Kidney capillary endothelial cell (primary cell): ENCODE measurements at places on chromosomes 4 and X.

DNA sequence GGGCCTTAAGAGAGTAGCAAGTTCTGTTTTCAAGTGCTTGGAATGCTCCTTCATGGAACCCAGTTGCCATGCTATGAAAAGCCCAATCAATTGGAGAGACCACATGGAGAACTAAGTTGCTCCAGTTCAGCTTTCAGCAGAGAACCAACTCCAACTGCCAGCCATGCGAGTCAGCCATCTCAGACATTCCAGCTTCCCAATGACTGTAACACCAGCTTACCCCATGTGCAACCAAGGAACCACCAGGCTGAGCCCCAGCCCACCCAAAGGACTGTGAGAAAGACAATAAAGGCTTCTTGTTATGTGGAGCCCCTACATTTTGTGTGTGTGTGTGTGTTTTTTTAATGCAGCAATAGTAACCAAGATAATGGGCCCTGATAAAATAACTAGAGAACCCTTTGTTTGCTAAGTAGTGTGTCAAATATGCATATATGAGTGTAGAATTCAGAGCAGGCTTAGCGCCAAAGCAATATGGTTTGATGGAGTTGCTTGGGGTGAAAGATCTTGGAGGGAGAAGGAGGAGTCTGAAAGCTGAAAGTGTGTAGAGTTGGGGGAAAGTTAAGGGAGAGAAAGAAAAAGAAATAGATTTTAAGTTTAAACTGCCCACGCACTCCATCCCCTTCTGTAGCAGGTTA lies 35.0 kb upstream of the CCKAR start:
- no peak for DNase-seq

DNA sequence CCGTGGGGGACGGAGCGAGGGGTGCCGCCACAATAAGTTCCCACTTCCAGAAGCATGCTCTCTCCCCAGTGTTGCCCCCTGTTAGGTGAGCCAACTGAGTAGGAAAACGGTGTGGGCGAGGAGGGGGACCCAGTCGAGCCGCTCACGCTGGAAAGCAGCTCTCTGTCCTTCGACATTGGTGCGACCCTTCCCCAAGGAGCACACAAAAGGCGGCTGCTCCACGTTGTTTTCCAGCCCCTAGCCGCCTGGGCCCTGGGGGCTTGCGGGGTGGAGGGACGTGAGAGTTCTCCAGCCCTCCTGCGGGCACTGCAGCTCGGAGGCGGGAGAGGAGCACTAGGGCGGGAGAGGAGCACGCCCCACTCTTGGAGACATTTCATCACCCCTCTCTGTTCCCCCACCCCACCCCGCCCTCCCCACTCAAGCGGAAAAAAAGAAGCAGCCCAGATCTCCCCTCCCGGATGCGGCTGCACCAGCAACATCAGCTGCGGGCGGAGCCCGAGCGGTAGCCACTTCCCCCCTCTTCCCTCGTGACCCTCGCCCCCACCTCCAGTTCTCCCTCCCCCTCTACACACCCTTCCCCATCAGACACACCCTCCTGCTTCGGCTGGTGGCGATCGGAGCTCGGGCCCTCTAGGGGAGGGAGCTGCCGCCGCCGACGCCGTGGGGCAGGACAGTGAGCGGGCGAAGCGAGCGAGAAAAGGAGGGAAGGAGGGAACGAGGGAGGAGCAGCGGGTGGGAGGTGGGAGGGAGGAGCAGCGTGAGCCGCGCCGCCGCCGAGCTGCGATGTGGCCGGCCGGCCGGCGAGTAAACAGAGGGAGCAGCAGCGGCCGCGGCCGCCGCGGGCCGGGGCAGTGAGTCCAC lies at the start of gene DOCK11:
Gene DOCK11, plus strand, starts transcription at position 755 of the 861 bp plus-strand sequence. CDS start 157 bp downstream, outside the sequence.
- DNase-seq = no peak

DNA sequence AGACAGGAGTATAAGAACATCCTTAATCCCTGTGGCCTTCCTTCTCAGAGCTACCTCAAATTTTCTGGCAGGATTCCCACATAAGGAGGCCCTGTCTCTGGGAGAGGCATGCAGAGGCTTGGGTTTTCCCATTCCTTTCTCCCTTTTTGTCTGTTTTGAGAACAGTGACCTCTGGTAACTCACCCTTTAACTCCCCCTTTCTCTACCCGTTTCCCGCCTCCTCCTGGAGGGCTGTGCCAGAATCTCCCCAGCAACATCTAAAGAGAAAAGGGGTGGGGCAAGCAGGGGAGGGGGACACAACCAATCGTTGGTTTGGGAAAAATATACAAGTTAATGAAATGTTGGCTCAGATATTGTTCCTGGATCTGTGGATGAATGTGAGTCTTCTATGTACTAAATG lies 303.7 kb upstream of the IRS4 start:
- no peak for DNase-seq

DNA sequence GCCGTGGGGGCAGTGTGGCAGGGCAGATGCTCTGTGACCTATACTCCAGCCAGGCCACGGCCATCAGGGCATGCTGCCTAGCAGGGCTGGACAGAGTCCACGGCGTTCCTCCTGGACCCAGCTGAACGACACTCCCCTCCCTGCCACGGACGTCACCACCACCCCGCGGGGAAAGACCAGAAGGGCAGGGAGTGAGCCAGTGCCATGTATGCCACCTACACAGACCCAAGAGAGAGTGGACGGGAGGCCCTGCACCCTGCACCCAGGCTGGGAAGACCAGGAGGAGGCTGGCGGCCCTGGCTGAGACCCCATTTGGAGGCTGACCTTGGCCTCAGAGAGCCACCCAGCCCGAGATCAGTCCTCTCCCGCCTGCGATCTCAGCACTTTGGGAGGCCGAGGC lies 101.9 kb downstream of the FAM53A start:
- DNase-seq = no peak

GRCh38 chrX:43175434-43175833 lies 397.5 kb upstream of the PPP1R2C start:
- no peak for DNase-seq

DNA sequence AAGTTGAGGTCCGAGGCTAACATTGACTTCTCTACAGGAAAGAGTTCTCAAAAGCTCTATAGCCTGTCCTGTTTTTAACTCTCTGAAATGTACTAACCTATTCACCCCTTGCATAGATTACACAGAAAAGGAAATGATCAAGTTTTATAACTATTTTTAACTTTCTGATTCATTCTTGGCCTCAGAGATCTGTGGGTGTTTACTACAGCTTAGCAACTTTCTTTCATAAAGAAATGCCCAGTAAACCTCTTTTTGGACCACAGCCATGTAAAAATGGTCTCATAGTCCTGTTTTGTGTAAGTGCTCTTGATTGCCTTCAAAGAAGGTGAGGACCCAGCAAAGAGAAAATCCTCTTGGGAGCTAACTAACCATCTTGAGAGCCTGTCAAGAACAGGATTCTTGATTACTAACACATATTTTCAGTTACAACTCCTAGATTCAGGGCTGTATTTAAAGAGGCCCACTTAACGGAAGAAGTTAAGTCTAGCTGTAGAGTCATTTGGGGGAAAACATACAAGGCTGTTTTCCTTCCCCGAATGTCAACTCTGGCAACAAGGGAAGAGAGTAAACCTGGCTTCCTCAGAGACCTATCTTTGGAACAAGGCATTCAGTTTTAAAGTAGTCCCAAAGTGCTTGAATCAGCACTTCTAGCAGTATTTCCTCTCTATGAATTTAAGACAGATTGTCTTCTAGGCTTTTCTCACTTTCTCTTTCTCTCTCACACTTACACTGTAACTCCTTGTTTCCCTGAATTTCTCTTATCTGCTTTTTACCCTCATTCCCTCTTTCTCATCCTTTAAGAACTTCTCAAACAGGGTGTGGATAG lies 78.2 kb downstream of the IL21 start:
- DNase-seq = peak; percentile 37

DNA sequence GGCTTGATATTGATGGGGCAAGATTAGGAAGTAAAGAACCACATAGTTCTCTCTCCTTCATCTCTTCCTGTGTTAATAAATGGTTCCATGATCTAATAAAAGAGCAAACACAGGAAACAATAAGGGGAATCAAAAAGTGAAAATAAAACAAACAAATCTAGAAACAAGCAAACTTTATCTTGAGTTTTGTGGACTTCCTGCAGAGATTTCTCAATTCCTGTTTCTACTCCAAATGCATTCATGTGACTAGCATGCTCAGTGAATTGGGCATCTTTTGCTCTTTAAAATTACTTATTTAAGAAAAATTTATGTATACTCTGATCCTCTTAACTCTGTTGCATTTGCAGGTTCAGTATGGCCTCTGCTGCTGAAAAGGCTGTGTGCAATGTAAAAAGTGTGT lies 682.0 kb downstream of the KCTD8 start:
- DNase-seq = no peak

DNA sequence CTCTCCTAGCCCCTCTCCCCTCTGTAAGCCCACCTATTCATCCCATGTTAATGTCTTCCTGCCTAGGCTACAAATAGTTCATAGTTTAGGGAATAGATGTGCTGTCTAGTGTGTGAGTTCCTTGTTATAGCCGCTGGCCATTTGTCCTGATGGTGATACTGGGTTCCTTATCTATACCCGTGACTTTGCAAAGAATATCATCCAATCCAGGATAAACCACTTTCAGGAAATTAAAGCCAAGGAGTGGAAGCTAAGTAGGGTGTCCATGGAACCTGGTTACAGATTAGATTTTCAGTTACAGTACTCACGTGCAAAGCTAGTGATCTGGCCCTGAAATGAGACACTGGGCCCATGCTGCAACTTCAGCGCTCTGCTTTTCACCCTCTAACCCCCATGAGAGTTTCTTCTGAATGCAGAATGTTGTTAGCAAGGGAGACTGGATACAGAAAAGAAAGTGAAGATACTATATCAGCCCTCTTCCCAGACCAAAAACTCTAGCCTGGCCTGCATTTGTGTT lies 111.4 kb downstream of the TMEM164 start:
- DNase-seq = no peak

- DNase-seq = no peak
Observed at GRCh38 chr4:6674500-6675149, 19.1 kb upstream of the S100P start.

- DNase-seq = no peak
Observed at GRCh38 chr4:78417603-78418002, 134.0 kb upstream of the ANXA3 start.

DNA sequence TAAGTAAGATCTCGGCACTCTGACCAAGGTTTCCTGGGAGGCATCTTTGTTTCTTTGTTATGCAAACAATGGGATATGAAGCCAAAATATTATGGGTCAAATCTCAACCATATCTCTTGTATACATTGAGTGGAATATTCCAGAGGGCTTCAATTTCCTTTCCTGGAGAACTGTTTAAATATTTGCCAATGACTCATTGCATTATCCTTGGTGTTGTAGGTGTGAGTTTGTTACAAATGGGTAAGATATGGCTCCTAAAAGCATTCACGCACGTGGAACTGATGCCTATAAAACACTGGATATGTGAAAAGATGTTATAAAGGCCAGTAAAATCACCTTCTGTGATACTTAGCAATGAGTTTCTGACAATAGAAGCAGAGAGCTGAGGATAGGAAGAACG lies 150.5 kb upstream of the WDR1 start:
- no peak for DNase-seq

DNA sequence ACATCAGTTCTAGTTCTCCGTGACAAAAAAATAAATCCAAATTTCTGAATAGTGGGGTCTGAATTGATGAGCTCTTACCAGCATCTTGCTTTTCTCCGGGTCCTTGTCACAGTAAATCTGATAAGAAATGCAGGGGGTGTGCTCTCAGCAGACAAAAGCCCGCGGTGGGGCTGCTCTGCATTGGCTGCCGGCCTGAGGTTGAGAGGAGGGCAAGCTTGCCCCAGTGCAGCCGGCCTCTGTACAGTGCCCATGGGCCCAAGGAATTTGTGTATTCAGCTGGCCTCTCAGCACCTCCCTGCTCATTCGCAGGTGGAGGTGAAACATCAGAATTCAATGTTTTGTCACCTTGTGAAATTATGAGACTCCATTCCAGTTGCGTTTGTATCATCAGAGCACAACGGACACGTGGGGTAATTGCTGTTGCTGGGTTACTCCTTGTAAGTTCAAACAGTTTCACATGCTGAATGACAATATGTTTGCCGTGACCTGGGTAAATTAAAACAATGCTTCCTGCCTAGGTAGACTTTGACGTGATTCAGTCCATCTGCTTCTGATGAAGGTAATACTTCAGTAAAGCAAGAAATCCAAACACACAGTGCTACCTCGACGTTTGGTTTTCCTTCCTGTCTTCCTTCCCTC lies 596.4 kb downstream of the MID1IP1 start:
- DNase-seq = no peak

DNA sequence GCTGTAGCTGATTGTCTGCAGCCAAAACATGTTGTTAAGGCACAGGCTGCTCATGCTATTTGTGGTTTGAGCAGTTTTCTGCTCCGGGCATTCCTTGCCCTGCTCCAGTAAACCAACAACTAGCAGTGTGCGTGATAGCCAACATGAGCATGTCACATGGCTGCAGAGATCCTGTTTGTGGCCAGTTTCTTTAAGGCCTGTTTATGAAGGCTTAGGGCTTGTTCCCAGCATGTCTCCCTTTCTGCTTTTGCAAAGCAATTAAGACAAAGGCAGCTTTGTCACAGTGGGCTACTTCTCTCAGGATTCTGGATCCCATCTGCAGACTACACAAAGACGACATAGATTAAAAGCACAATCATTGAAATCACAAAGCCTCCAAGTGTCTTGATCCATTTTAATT lies 160.5 kb downstream of the ZNF518B start:
- DNase-seq = no peak

- no peak for DNase-seq
Observed at GRCh38 chr4:52076731-52077130, 25.6 kb downstream of the SPATA18 start.

DNA sequence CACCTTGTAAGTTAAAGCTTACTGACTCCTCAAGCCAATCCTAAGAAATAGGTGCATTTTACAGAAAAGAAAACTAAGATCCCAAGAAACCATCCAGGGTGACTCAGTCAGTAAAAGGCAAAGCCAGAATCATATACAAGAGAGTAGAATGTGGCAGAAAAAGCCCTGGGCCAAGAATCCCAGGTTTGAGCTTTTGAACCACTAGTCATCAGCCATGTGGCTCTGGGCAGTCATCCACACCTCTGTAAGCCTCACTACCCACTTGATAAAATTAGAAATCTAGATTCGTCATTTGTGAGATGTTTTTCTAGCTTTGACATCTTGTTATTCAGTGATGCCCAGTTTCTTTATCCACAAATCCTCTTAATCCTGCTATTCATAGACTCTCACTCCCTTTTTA lies 122.2 kb upstream of the PDE5A start:
- DNase-seq = no peak

DNA sequence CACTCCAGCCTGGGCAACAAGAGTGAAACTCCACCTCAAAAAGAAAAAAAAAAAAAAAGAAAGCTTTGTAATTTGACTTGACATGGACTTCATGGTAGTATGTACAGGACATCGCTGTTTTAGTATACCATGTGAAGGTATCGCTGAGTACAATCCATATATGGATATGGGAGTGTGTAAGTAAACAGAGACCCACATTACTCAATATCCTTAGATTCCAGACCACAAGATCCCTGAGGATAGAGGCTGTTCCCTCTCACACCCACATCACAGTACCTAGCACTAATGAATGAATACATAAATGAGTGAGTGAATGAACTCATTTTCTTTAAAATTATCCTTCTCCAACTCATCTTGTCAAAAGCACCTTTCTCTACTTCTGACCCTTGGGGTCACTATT lies 8.4 kb upstream of the RPS3A start:
- DNase-seq = no peak
